Activated T-cell treated with anti-CD3 and anti-CD28 coated beads for 24 hours (primary cell): ENCODE measurements at places on chromosomes 5 and 9.

DNA sequence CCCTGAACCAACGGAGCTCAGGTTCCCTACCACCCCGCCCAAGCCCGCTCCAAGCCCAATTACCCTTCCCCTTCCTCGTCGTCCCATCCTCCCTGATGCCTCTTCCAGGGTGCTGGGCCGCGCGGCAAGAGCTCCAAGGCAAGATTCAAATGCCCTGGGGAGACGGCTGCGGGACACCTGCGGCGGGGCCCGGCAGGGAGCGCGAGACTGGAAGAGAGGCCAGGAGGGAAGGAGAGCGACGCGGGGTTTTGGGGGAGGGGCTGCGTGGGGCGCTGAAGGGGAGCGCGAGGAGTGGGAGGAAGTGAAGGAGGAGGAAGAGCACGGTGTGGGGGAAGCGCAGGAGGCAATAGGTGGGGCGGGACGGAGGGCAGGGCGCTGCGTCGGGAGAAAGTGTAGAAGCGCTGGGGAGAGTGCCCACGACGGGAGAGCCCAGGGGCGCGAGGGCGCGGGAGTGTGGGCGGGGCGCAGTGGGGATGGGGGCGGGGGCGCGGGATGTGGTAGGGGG is 975 bp upstream of the NXNL2 start:
- DNase-seq: no peak

DNA sequence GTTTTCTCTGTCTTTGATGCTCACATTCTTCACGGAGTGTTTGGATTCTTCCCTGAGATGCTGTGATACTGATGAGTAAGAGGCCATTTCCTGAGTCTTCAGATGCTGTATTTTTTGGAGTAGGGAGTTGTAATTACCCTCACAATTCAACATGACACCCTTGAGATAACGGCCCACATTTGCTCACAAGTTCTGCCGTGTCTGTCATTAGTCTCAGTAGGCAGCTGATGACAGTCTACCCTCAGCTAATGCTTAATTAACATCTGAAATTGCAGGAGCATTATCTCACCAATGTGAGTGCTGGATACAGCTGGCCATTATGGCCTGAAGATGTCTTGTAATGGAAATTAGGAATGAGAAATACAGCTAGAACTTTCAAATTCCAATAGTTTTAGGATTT is 307.1 kb upstream of the ADCY2 start:
- DNase-seq: no peak

GRCh38 chr5:122458278-122458872 is 146.3 kb downstream of the SNCAIP start:
- no peak for DNase-seq

DNA sequence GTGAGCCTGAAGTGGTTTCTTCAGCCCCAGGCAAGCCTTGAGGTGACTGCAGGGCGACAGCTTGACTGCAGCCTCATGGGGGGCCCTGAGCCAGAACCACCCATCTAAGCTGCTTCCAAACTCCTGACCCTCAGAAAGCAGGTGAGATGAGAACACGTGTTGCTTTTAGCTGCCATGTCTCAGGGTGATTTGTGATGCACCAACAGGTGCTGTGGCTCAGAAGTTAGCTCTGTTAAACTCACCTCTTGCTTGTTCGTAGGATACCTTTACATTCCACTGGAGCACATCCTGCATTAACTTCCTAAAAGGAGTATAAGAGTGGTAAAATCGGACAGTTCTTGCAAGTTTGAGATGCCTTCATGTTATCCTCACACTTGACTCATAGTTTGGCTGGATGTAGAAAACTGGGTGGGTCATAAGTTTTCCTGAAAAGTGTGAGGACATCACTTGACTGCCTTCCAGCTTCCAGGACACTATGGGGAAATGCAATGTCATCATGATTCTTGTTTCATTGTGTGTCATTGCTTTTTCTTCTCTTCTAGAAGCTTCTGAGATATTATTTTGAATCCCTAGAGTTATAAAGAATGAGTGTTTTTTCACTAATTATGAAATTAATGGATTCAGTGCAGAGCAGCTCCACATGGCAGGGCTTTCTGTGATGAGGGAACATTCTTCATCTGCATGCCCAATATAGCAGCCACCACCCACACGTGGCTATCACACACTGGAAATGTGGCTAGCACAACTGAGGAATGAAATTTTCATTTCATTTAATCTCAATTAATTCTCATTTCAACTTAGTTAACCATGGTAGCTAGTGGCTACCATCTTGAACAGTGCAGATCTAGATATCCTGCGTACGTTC is 92.3 kb downstream of the HSD17B3 start:
- no peak for DNase-seq

DNA sequence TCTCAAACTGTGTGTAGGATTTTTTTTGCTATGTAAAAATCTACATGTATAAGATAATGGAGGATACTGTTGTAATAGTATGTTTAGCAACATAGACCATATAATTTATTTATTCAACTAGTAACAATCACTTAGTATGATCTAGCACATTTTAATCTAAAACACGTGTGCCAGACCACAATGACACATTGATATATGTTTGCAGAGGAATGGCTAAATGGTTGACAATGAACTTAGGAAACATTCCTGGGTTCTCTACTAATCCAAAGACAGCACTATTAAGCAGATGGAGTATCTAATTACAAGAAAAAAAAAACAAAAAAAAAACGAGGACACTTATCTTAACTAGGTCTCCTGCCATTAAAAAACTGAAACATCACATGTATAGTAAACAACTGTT is 261.7 kb upstream of the PAPPA start:
- no peak for DNase-seq

- DNase-seq: no peak
Observed at GRCh38 chr9:71791875-71792274, 23.6 kb upstream of the CEMIP2 start.

DNA sequence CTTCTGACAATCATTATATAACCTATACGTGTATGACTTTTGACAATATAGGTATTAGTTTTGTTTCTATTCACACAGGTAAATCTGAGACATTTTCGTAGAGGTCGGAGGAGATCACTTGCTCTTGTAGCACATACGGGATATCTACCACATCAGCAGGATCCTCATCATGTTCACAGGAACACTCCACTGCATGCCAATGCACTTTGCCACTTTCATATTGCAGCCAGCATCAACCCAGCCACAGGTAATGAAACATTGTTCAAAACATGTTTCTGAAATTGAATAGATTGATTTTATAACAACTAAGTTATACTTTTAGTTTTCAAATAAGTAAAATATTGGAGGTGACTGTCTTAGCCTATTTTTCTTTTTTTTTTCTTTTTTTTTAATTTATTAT is 50.0 kb downstream of the DMXL1 start:
- no peak for DNase-seq

DNA sequence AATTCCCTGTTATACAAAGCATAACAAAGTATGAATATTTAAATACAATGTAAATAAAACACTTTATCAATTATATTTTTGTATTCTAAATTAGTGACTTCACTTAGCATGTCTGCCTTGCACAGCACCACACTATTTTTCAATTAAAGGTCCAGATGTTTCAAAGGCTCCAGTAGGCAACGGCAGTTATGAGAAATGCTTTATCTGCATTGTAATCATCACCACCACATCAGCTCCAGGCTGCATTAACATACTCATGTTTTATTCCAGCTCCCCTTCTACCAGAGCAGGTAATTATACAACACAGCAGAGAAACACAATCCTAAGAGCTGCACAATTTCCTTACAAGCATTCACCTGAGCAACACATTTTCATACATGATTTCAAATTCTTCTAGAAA is 102.8 kb downstream of the MAPKAP1 start:
- no peak for DNase-seq

GRCh38 chr9:87276851-87277261 is 220.8 kb upstream of the DAPK1 start:
- no peak for DNase-seq

GRCh38 chr9:128392302-128393144 is 21.3 kb downstream of the URM1 start:
- DNase-seq: no peak

DNA sequence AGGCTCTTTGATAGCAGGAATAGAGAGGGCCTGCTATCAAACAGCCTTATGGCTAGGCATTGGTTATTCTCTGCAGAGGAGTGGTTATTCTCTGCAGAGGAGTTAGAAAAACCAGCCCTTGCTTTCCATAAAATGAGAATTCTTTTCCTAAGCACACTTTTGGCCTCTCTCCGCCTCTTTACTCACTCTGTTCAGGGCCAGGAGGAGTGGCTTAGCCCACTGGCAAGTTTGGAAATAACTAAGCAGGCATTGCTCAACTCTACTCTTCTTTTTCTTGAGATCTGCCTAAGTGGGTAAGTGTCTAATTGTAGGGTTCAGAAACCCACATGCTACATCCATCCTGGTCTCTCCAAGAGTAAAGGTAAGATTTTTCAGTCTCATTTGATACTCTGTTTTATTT is 341.7 kb downstream of the KIAA0825 start:
- DNase-seq: no peak

DNA sequence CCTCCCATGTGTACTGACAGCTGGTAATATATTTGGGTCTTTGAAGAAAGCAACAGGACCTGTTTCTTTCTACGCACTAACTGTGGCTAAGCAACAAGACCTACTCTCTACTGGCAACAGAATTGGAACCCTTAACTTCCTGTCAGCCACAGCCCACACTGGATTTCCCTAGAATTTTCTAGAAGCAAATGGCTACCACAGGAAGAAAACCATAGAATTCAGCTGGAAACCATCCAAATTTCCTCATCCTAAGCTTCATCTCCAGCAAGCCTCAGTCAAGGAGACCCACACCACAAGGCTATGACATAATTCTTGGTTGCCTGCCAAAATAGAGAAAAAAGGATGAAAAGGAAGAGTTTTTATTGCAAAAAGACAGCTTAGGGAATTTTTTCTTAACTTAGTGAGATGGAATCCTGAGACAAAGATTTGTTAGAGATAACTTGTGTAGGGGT is 171.8 kb upstream of the TNC start:
- no peak for DNase-seq

GRCh38 chr5:142278627-142279026 is 46.2 kb downstream of the SPRY4 start:
- no peak for DNase-seq

DNA sequence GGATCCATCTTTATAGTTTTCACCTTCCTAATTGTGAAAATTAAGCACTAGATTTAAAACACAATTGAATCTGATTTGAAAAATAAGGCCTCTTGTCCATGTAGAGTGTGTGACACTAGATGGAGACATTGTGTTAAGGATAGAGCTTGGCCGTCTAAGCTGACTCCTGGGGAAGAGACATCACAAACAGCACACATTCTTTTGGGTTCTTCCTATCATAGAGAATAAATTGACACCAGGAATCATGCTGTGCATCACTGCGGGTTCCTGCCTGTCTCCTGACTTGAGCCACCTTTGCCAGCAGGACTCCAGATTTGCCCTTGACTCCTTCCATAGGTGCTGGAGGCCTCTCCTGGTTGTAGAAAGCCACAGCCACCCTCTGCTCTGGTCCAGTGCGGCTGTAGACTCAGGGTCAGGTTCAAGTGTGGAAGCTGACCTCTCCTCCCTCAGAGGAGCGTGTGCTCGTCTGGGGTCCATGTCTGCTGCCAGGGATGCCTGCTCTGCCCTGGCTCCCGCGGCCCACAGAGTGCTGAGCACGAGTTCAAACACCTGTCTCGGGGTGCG is 11.2 kb downstream of the ROPN1L start:
- DNase-seq: no peak

- DNase-seq: peak; percentile 51
Observed at GRCh38 chr5:141637123-141637766, 448 bp downstream of the RELL2 start.

GRCh38 chr5:82620957-82621600 is 342.9 kb upstream of the RPS23 start:
- no peak for DNase-seq

DNA sequence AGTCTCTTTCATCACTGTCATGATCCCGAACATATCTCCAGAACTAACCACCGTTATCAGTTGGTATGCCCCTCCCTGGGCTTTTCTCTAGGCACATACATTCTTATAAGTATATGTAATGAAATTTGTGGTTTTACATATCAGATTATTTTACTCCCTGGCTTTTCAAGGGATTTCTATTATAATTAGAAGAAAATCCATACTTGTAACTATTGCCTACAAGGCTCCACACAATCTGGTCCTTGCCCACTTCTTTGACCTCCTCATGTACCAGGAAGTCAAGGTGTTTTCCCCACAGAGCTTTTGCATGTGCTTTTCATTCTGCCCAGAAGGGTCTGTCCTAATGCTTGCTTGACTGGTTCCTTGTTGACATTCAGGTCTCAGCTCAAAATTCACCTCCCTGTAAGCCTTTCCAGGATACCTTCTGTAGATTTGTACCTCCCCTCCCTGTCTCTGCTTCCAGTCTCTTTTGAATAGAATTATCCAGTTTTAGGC is 33.6 kb upstream of the HSD17B4 start:
- DNase-seq: no peak

DNA sequence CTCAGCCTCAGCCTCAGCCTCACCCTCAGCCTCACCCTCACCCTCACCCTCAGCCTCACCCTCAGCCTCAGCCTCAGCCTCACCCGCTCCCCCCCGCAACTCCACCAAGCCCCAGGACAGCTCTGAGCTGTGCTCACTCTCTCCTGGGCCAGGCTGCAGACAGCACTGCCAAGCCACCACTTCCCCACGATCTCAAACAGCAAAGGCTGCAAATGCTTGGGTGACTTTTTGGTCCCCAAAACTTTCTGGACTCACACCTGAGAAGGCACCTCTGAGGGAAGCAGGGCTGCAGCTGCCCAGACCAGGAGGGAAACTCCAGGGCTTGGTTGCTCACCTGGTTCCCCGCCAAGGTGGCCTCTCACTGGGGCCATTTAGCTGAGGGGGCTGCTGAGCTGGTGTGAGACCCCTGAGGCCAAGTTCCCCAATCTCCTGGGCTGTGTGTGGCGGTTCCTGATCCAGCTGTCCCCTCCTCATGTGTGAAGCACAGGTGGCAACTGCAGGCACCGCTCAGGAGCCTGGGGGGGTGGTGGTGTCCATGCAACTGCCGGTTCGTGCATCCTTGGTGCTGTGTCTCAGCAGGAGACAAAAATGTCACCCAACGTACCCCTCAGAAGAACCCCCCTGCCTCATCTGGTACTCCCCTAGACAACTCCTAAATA is 17.8 kb downstream of the MRPL36 start:
- no peak for DNase-seq

GRCh38 chr9:2386566-2386965 is 235.0 kb upstream of the VLDLR start:
- no peak for DNase-seq

DNA sequence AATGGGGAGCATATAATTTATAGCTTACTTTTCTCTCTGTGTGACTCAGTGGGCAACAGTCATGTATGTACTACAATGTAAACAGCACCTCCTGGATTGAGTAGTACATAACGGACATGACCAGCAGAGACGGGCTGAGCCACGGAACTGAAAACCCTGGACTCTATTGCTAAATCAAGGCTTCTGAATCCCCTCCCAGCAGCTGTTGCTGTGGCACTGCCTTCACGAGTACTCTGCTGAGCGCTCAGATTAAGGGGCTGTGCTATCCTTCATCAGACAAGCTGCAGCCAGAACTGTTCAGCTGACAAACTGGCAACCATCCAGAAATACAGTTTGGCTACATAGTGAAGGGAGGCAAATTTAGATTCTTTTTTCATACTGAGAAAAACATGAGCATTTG is 131.3 kb upstream of the CCDC180 start:
- no peak for DNase-seq

- no peak for DNase-seq
Observed at GRCh38 chr9:91214867-91215266, 146.9 kb downstream of the AUH start.
